Astrocyte (in vitro differentiated cells and primary cell): ENCODE measurements at places on chromosomes 16 and 17. TPM values are rescaled to one million over a fixed set of nuclear protein-coding genes. Genes with fewer than 3 reads are reported as not detected.
A peak's percentile ranks its signal among the peaks of the same experiment; 100 is the strongest.

- no peak overlapping the region for H3K27ac ChIP-seq
- no peaks in the 10 kb centered on the region for H3K27me3 ChIP-seq
- no peaks in the 10 kb centered on the region for H3K36me3 ChIP-seq
- no peak overlapping the region for H3K4me3 ChIP-seq
- DNase-seq: peak; percentile 39
Measured at GRCh38 chr17:60832151-60832585, 154.5 kb downstream of the BCAS3 start.

DNA sequence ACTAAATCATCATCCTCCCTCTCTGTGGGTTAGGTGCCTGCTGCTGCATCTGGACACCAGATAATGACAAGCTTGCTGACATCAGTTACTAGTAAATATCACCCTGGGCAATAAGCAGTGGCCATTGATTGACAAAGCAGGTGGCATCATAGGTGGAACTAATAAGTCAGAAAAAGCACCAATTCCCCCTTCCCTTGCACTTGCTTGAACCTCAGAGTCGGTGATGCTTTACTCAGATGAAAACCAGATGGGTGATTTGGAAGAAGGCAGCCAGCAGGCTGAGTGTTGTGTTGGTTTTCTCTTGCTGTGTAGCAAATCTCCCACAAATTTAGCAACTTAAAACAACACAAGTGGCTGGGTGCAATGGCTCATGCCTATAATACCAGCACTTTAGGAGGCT, 146.9 kb upstream of the NOL11 start:
- H3K4me1 ChIP-seq: no peaks in the 10 kb centered on the region
- H3K27me3 ChIP-seq: no peaks in the 10 kb centered on the region
- no peak overlapping the region for H3K4me3 ChIP-seq
- no peaks in the 10 kb centered on the region for H3K36me3 ChIP-seq

DNA sequence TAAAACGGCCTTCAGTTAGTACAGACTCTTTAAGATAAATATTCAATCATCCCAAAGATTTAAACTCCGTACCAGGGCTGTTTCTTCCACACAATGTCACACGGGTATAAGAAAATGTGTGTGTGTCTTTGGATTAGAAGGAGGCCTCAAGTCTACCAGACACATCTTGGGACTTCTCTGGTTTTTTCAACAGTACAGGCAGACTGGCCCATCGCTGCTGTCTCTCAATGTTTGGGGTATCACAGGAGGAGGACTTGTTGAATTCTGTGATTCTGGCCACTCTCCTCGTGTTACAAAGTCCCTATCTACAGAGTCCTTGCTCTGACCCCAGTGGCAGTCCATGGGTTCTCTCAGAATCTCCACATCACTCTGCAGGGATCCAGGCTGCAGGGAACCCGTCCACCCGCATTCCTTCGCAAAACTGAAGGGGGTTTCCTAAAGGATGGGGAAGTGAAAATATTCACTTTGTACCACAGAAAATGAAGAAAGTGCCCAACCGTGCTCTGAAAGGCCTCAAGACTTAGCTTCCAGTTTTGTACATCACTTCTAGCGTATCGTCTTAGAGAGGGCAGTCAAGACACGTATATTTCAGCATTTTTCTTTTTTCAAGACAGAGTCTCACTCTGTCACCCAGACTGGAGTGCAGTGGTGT, 373.2 kb downstream of the NPIPA8 start:
- H3K36me3 ChIP-seq: no peaks in the 10 kb centered on the region
- no peaks in the 10 kb centered on the region for H3K27me3 ChIP-seq
- H3K27ac ChIP-seq: no peak overlapping the region

DNA sequence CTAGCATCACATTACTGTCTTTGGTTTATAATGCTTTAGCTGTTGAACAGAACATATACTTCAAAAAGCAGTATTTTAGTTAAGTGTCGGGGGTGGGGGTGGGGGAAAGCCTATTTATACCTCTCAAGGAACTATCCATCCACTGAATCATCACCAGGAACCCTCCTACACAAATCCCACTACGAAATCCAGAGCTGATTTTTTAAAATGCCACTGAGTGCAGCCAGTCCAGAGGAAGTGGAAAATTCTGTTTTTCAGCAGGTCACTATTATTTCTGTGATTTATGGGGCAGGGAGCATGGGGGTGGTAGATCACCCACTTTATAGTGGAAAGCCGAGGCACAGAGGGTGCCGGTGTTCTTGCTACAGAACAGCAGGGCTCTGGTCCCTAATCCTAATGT, 284.1 kb downstream of the SOX9 start:
- H3K4me1 ChIP-seq: peaks cover 39% of the 10 kb centered on the region
- H3K27me3 ChIP-seq: no peaks in the 10 kb centered on the region
- H3K27ac ChIP-seq: peak overlapping the region; percentile 88
- peak; percentile 81 for DNase-seq

GRCh38 chr17:64426596-64426995, 22.3 kb upstream of the MILR1 start:
- no peak overlapping the region for H3K4me3 ChIP-seq
- no peak for DNase-seq
- H3K4me1 ChIP-seq: no peaks in the 10 kb centered on the region
- no peaks in the 10 kb centered on the region for H3K36me3 ChIP-seq

- no peaks in the 10 kb centered on the region for H3K4me1 ChIP-seq
- no peak for DNase-seq
- H3K36me3 ChIP-seq: peaks cover 35% of the 10 kb centered on the region
Measured at GRCh38 chr16:89934611-89935553, 11.7 kb downstream of the TUBB3 start.

DNA sequence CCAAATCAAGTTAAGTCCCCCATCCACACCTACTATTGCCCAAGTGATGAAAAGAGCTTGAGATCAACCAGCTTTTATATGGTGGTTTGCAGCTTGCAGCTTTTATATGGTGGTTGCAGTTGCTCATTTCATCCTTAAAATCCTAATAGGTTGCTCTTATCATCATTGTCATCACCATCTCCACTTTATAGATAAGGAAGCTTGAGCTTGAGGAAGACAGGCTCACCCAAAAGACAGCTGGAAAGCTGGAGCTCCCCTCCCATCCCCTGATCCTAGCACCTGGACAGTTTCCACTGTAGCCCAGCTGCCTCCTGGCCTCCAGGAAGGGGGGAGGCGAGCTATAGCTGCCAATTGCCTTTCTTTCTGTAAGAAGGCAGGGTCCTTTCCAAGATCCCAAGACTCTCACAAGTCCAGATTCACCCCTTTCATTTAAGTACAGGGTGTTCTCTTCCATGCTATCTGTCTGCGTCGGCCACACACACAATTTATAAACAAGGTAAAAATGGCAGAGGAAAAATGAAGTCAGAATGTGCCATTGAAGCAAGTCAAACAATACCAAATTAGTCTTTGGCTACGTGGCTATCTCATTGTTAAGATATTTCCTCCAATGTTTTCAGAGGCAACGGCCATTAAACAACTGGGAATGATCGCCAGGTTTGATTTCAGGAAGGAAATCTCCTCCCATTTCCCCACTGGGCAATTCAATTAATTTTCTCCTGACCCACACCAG, 63.3 kb downstream of the PECAM1 start:
- H3K27me3 ChIP-seq: peaks cover 16% of the 10 kb centered on the region
- H3K4me3 ChIP-seq: no peak overlapping the region
- no peaks in the 10 kb centered on the region for H3K4me1 ChIP-seq
- no peaks in the 10 kb centered on the region for H3K36me3 ChIP-seq

- no peak overlapping the region for H3K4me3 ChIP-seq
- H3K27me3 ChIP-seq: peaks cover 2% of the 10 kb centered on the region
- no peak for DNase-seq
Measured at GRCh38 chr17:73742948-73743381, 98.7 kb upstream of the SDK2 start.

DNA sequence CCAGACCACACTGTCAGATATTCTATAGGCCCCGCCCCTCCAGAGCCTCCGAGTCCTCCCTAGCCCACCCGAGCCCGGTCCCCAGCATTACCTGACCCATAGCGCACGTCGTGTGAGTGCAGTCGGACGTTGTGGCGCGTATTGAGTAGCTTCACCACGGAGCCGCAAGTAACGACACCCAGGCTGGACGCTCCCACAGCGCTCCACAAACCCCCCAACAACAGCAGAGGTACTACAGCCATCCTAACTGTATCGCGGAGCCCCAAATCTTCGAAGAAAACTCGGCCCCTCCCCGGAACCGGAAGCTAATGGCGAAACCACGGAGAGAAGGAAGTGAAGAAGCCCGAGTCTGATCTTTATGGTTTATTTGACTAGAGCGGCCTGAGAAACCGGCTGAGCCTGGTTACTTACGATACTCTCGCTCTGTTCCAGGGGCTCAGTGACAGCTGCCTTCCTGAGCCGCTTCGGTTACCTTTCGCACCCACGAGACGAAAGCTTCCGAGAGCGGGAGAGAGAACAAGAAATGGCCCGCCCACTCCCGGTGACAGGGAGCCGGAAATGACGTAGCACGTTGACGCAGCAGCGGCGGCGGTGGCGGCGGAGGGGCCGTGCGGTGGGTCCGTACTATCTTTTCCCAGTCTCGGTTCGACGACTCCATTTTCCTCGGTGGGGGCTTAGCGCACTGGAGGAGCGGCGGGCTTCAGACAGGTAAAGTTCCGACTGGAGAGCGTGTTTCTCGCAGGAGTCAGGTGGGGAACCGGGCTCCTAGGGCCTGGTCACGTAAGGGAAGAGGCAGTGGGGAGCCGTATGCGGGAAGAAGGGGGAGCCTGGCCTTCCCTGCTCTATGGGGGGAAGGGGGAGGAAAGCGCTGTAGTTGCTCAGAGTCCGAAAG, at the start of the genes SDF2 and SUPT6H:
Gene SDF2, minus strand, starts transcription at position 272 of the 892 bp plus-strand sequence. Its CDS starts 30 bp downstream, at position 242.
Gene SUPT6H, plus strand, starts transcription at position 571 of the 892 bp plus-strand sequence. CDS start 11,197 bp downstream, outside the sequence.
- H3K4me3 ChIP-seq: peak within 1 kb of the TSS; percentile 87
- no peaks in the 10 kb centered on the region for H3K27me3 ChIP-seq
- peak within 1 kb of the TSS; percentile 97 for H3K27ac ChIP-seq
- peaks cover 11% of the 10 kb centered on the region for H3K4me1 ChIP-seq
- DNase-seq: peak; percentile 67

- H3K4me1 ChIP-seq: no peaks in the 10 kb centered on the region
- H3K27me3 ChIP-seq: no peaks in the 10 kb centered on the region
- no peak overlapping the region for H3K4me3 ChIP-seq
- H3K36me3 ChIP-seq: no peaks in the 10 kb centered on the region
Measured at GRCh38 chr17:21163101-21163500, 36.3 kb downstream of the DHRS7B start.

GRCh38 chr17:80931421-80932265, 60.0 kb upstream of the CHMP6 start:
- H3K27me3 ChIP-seq: peaks cover 3% of the 10 kb centered on the region
- no peak overlapping the region for H3K27ac ChIP-seq
- H3K4me1 ChIP-seq: peaks cover 19% of the 10 kb centered on the region
- no peak overlapping the region for H3K4me3 ChIP-seq
- peak; percentile 83 for DNase-seq

- H3K4me3 ChIP-seq: no peak overlapping the region
- no peaks in the 10 kb centered on the region for H3K27me3 ChIP-seq
- H3K4me1 ChIP-seq: no peaks in the 10 kb centered on the region
Measured at GRCh38 chr16:49605536-49606254, 232.1 kb downstream of the C16orf78 start.

- H3K27ac ChIP-seq: no peak overlapping the region
- no peaks in the 10 kb centered on the region for H3K36me3 ChIP-seq
- peak overlapping the region; percentile 33 for H3K4me3 ChIP-seq
- DNase-seq: peak; percentile 52
Measured at GRCh38 chr17:64964796-64965195, 45.5 kb upstream of the LRRC37A3 start.

DNA sequence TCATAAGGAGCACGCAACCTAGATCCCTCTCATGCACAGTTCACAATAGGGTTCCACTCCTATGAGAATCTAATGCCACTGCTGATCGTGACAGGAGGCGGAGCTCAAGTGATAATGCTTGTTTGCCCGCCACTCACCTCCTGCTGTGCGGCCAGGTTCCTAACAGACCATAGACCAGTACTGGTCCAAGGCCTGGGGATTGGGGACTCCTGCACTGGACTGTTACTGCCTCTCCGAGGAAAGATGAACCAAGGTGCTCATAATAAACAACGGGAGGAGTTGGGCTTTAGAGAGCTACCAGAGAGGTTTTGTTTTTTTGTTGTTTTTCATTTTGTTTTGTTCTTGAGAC, 58.2 kb downstream of the TK2 start:
- H3K4me3 ChIP-seq: no peak overlapping the region
- H3K36me3 ChIP-seq: no peaks in the 10 kb centered on the region
- no peak overlapping the region for H3K27ac ChIP-seq
- no peaks in the 10 kb centered on the region for H3K27me3 ChIP-seq
- H3K4me1 ChIP-seq: peaks cover 15% of the 10 kb centered on the region

The HIGD1B gene
- total RNA-seq: not detected in 2 replicates

The ZNF423 gene
- total RNA-seq: 10.6 and 12.4 TPM in 2 replicates

The SYNGR2 gene
- 75.0 and 82.2 TPM in 2 replicates for total RNA-seq

The KRT32 gene
- total RNA-seq: not detected in 2 replicates

The USH1G gene
- total RNA-seq: 0.14 TPM in 1 of 2 replicates, not detected in the other

The TP53TG3B gene
- total RNA-seq: not detected in 2 replicates

The TMIGD1 gene
- total RNA-seq: not detected in 2 replicates

The BRCA1 gene
- 3.6 and 6.0 TPM in 2 replicates for total RNA-seq
